ENCODE measurements at places on chromosomes 11 and 22.

DNA sequence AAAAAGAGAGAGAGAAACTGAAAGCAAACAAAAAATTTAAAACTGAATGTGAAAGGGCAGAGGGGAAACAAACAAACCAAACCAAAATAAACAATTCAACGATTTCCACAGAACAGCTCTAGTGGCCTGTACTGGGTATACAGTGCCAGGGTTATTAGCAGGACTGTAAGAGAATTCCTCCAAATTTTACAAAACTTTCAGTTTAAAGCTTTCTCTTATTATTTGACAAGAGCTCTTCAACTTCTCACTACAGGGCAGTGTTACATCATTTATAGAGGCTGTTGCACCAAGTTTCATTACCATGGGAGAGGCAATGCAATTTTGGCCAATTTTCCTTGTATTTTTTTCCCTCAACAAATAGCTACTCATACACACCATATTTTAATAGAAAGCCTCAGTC lies 44.3 kb upstream of the CLPB start:
- DNase-seq = no peak

DNA sequence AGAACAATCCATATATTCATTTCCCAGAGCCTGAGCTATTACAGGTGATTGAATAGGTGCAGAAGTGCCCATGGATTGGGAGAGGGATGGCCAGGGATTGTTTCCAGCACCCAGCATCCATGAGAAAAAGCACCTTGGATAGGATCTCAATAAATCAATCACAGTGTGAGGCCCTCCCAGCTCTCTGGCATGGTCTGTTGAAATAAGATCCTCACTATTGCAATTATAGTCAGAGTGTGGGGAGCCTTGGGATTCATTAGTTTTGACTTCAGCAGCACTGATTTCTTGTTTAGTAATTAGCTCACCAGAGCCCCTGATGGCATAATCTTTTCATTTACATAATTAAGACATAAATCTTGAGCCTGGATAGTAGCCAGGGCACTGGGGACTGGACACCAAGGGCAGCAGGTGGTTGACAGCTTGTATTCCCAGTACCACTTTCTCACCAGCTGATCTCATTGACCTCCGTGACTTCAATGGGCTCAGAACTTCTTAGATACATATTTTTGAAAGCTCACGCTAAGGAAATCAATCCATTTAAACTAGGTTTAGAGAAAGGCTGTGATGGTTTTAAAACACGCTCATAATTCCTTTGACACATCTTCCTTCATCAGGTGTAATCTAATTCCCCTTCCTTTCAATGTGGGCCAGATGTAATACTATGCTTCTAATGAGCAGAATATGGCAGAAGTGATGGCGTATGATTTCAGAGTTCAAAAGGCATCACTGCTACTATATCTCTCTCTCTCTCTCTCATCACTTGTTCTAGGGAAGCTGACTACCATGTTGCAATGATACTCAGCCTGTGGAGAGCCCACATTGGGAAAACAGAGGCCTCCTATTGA lies 22.1 kb upstream of the DRD2 start:
- no peak for DNase-seq

DNA sequence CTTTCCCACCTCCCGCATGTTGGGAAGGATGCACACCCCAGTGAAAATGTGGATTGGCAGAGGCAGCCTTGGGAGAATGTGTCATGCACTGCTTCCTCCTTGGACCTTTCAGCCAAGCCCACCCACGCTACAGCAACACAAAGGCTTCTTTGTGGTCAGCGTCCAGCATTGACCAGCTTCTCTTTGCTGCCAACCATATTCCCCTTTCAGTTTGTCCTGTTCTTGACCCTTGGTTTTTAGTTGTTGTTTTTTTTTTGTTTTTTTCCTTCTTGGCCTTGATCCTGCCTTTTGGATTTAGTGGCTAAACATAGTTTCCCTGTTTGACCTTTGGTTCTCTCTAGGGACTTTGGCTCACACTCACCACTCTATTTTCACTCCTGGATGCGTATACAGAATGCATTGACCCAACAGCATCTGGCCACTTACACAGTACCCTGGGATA lies 573.6 kb downstream of the INSC start:
- no peak for DNase-seq

DNA sequence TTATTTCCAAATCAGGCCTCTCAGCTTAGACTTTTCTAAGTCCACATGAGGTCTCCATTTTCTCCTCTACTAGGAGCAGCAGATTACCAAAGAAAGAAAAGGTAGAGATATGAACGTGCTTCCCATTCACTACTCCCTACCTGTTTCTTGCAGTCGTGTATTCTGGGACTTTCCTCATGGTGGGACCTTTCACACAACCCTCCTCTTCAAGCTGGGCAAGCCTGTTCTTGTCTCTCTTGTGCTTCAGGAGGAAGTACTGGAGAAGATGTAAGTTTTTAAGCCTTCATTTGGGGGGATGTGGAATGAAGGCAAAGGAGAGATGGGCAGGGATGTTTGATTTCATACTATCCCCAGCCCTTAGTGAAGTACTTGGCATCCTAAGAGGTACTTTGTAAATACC lies 128.8 kb upstream of the SESN3 start:
- DNase-seq = no peak

DNA sequence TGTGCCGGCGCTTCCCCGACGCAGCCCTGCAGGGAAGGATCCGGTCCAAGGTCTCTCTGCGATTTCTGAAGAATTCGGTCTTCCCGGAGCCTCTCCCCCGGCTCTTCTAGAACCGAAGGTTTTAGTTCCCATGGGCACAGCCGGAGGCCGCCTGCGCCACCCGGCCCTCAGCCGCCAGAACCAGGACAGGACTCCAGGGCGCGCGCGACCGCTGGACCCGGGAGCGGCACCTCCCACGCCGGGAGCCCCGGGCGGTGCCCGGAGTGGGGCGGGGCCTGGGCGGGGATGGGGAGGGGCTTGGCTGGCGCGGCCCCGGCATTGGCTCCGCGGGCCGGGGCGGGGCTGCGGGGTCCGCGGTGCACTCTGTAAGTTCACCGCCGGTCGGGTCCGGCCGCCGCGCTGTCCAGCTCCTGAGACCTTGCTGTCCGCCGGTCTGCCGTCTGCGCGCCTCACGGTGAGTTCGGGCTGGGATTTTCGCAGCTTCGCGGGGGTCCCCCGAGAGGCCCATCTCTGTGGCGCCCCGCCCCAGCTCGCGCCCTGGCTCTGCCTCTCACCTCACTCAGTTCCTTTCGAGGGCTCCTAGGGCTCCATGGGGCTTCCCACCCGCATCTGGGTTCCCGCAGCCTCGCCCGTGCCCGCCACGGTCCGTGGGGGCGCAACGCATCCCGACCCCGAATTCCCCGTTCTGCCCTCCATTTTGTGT lies at the start of gene CDC42EP2:
TSS of gene CDC42EP2 (plus strand) at position 366 of the 703 bp plus-strand sequence. CDS start 6,033 bp downstream, outside the sequence.
- DNase-seq = no peak

DNA sequence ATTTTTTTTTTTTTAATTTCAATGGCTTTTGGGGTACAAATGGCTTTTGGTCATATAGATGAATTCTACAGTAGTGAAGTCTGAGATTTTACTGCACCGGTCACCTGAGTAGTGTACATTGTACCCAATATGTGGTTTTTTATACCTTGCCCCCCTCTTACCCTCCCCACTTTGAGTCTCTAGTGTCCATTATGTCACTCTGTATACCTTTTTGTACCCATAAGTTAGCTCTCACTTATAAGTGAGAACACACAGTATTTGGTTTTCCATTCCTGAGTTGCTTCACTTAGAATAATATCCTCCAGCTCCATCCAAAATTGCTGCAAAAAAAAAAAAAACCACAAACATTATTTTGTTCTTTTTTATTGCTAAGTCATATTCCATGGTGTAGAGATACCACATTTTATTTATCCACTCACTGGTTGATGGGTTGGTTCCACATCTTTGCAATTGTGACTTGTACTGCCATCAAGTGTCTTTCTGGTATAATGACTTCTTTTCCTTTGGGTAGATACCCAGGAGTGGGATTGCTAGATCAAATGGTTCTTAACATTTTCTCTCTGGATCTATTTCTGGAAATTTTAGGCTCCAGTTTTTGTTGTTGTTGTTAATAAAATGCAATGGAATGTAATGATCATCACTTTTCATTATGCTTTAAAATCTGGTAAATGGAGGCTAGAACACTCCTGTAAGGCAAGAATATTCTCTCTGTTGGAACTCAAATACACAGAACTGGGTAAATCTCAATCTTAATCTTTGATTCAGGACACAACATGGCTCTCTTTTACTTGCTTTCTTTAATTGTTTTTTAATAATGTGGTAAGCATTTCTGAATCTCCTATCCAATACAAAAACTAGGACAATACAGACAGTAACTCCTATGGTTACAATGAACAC lies 10.3 kb downstream of the NEAT1 start:
- DNase-seq = no peak

- DNase-seq = peak; percentile 95
These were observed 24.4 kb downstream of the ADAMTS8 start for GRCh38 chr11:130403967-130404366.

DNA sequence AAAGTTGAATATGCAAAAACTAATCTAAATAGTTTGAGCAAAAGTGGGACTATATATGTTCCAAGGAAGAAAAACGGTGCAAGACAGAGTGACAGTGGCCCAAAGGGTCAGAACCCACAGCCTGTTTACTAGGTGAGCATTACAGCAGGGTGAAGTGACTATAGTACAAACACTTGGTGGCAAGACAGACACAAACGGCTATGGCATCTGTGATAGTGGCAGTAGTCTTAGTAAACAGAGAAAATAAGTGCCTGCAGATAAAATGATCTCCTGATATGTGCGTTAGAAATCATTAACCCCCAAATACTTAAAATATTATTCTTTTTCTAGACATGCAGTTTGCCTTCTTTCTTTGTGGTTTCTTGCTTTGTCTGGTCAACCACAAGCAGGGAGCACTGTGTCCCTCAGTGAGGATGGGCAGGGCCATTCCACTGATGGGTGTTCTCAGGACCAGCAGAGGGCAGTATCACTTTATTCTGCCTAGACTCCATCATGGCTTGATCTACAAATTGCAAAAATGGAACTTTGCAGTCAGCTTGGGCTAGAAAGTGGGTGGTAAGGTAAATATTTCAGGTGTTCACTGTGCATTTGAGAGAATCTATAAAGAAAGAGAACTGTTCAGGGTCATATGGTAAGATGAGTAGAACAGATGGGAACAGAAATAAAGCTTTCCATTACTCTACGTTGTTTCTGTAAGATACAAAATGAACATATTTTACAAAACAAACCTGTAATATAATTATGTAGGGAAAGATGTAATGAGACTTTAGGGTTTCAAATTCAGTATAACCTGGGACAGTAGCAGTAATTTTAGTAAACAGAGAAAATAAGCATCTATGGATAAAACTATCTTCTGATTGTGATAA lies 198.2 kb downstream of the SWAP70 start:
- DNase-seq = no peak

- DNase-seq = no peak
These were observed 61.0 kb downstream of the C22orf31 start for GRCh38 chr22:29000641-29001040.

DNA sequence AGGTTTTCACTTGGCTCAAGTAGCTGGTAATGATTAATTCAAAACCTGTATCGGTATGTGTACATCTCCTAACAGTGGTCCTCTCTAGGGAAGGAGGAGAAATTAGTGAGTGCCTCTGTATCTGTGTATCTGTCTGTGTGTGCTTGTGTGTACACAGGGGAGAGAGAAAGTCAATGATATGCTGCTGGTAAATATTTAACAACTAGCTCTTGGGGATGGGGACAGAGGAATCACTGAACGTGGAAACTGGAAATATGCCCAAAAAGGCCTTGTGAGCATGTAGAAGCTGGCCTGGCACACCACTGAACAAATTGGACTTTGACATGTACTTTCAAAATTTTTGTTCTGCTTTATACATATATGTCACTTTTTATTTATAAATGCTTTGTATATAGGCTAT lies 214.0 kb upstream of the SYN3 start:
- no peak for DNase-seq

- DNase-seq = no peak
These were observed 7.3 kb downstream of the UBE2L6 start for GRCh38 chr11:57560146-57560545.

GRCh38 chr11:121109916-121110586 lies 9.0 kb downstream of the TECTA start:
- no peak for DNase-seq

- no peak for DNase-seq
These were observed 745.7 kb downstream of the FAM181B start for GRCh38 chr11:81987829-81988472.

- no peak for DNase-seq
These were observed 27.5 kb downstream of the CADM1 start for GRCh38 chr11:115476463-115477286.

DNA sequence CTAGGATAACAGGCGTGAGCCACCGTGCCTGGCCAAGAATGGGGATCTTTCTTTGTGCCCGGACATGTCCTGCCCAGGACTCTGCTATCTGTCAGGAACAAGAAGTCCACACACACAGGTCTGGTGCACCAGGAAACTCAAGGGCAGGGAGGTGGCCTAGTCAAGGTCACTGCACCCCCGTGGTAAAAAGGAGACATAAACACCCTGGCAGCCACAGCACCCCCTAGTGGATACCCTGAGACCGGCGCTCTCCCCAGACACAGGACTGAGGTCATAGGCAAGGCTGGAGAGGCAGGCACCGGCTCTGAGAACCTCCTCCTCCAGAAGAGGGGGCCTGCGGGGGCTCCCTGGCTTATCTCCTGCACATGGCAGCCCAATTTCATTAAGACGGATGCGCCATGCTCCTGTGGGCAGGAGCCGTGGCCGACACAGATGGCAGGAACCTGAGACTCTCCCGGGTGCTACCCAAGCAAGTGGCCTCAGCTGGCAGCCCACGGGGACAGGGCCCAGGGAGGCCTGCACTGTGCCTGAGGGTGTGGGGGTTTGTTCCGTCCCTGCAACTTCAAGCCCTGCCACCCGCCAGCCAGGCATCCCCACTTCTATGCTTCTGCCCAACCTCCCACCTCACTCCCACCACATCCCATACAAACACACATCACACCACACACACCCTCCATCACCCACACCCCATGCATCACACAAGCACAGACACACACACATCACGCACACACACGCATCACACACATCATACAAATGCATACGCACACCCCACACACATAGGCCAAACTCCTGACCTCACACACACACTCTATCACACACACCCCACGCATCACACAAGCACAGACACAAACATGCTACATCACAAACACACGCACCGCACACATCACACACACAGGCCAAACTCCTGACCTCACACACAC lies 19.6 kb downstream of the MACROD1 start:
- no peak for DNase-seq

GRCh38 chr11:59218893-59219292 lies 6.2 kb upstream of the MPEG1 start:
- no peak for DNase-seq

DNA sequence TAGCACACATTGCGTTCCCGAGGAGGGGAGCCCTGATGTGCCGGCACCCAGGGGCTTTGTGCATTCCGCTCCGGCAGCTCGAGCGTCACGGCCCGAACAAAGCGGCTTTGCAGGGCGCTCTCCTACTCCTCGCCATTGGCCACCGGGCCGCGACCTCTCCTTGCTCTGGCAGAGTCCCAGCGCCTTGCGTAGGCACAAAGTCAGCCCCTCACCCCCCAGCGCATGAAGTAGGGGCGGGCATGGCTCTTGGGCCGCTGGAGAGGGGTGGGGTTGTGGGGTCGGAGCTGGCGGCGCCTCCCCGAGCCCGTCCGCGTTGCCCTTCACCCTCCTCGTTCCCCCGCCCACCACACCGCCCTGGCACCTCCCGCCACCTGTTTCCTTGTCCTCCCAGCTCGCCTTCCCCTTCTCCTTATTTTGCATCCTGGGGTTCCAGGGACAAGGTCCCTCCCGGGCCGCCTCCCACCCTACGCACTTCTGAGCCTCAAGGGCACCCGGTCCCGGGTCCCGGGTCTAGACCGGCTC lies 753 bp upstream of the PPARA start:
- DNase-seq = no peak

Measured in iPS DF 19.7 (cell line).